ENCODE measurements at places on chromosomes 1 and 21. TPM values are rescaled to one million over a fixed set of nuclear protein-coding genes. Genes with fewer than 3 reads are reported as not detected.

DNA sequence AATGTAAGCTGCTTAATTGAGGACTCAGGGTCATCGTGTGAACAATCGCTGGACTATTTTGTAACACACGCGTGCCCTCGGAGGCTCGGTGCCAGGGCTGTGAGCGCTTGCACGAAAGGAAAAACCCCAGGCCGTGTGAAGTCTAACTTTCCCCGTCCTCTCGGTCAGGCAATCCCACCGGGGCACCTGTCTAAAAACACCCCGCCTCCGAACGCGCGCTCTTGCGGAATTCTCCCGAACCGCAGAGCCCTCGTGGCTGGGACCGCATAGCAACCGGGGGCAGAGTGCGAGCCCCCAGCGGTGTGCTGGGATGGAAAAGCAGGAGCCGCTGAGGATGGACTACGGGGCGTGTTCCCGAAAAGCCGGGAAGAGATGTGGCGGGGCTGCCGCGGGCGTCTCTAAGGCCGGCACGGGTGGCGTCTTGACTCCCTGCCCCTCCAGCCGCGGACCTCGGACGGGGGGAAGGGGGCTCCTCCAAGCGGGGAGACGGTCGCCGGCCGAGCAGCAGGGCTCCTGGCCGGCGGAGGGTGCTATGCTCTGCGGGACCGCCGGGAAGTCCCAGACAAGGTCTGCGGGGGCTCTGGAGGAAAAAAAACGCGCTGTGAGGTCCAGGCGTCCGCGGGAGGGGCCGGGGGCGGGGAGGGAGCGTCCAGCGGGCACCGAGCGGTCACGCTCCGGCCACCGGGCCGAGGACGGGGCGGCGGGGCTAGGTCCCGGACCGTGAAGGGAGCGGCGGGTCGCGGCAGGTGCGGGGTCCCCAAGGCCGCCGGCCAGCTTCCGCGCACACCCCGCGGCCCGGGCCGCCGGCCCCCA, 936 bp downstream of the ZBTB21 start:
- DNase-seq, result peak; percentile 28

GRCh38 chr1:244092293-244092963, 41.3 kb downstream of the ZBTB18 start:
- DNase-seq, result no peak

DNA sequence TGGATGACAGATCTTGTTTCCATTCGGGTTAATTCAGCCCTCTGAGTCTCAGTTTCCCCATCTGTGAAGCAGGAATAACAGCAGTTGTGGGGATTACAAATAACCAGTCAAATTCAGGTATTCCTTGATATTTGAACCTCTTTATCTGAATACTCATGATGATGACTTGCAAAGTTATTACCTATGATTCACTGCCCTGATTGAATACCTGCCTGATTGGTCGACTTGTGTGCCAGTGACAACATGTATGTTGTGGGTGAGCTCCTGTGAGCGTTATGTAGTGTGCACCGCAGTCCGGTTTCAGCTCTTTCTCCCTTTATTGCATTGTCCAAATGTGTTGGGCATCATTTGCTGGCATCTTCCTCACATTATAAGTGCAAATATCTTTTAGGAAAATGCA, 9.5 kb upstream of the TMEM61 start:
- DNase-seq, result no peak

DNA sequence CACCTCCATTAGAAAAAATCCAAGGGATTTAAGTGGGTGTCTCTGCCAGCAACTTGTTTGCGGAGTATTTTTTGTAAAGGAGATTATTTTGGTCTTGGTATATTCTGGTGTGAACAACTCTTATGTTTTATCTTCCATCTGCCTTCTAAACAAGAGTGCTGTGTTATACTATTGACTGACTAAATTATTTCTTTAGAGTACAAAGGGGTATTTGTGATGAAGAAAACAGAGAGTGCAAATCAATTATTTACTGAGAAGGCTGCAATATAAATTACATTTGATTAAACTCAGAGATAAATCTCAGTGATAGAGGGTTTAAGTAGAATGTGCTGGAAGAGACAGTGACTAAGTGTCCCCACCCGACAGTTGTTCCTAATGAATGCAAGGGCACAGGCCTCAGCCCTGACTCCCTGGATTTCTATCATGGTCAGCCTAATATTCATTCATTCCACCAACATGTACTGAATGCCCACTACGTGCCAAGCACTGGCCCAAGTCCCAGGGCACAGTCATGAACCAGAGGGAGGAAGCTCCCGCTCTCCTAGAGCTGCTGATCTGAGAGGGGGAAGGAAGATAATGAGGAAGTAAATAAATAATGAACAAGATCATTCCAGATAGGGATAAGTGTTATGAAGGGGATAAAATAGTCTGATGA, 196.9 kb upstream of the C8B start:
- no peak for DNase-seq

- no peak for DNase-seq
Observed at GRCh38 chr1:183778568-183779433, 26.1 kb upstream of the RGL1 start.

DNA sequence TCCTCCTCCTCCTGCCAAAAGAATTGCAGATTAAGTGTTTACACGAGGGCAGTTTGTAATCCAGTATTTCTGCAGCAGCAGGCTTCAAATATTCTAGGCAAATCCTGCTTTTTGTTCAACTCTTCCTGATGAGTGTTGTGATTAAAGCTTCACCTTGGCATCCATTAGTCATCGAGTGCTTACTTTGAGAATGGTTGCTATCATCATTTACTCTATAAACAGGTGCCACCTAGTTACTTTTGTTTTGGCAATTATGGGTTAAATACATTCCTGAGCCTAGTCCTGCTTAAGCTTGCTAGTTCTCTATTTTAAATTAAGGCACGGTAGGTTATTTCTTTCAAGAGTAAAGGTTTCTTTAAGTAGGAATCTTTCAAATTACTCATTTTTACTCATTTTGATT, 20.3 kb downstream of the PDC start:
- DNase-seq, result no peak

DNA sequence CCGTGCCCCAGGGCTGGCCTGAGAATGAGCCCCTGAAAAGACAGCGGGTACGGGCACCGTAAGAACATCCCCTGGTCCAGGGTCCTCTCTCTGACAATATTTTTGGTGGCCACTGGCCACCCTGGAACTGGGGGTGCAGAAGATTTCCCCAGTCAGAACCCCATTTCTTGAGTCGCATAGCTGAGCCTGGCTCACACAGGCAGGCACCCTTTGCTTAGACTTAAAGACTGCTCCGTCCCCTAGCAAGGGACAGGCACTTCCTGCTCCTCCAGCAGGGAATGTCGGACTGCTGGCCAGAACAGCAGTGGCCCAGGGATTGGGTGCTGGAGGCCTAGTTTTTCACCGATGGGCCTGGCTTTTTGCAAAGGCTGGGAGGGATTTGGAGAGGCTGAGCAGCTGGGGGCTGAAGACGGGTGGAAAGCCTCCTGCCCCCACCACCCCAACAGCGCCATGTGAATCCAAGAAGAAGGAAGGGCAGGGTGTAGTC, 4.3 kb downstream of the OLIG2 start:
- no peak for DNase-seq

DNA sequence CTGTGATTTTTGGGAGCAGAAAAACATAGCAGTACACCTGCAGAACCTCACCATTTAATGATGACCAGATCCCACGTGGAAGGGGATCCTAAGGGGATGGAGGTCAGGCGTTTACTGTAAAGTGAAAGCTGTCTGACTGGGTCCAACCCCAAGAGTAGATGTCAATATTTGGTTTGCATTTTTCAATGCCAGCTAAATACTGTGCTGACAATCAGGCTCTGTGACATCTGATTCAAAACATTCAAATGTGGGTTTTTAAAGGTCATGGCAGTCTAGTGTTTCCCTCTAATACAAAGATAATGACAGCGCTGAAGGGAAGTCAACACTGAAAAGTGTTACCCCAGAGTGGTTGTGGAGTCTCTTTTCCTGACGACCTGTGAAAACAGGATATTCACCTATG, 68.1 kb downstream of the SPAG17 start:
- DNase-seq, result no peak

- DNase-seq, result no peak
Observed at GRCh38 chr1:85550784-85551516, 29.6 kb upstream of the CCN1 start.

DNA sequence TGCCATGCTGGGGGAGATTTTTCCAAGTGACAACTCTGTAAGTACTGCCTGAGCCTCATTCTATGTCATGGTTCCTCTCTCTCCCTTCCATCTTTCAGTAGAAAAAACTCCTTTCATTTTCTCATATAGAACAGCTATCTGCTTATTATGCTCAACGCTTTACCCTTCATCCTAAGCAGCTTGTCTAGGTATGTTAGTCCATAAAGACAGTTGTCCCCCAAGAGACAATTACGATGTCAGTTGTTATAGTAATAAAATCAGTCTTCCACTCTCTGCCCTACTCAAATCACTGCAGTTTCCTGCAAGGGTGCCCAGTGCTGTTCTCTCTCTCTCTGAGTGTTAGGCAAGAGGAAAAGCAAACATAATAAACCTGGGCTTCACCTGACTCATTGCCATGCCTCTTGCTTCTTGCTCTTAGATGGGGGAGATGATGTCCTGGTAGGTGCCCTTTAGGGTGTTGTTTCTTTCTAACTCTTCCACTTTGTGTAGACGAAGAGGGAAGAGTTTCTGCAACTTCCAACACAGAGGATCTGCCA, 59.4 kb downstream of the PAPPA2 start:
- no peak for DNase-seq

GRCh38 chr1:85850238-85850637, 142.0 kb upstream of the ZNHIT6 start:
- no peak for DNase-seq

DNA sequence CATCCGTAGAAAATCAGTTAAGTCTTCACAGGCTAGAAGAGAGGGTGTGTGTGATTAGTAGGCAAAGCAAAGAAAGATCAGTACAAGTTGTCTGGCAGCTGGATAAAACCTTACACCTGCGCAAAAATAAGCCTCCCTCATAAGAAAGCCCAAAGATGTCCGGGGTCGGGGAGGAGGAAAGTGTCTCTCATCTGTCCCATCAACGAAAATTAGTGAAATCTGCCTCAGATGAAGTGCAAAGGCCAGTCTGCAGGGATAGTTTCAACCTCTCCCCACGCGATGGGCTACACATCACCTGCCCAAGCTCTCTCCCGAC, 333.9 kb downstream of the SRGAP2C start:
- DNase-seq, result no peak

DNA sequence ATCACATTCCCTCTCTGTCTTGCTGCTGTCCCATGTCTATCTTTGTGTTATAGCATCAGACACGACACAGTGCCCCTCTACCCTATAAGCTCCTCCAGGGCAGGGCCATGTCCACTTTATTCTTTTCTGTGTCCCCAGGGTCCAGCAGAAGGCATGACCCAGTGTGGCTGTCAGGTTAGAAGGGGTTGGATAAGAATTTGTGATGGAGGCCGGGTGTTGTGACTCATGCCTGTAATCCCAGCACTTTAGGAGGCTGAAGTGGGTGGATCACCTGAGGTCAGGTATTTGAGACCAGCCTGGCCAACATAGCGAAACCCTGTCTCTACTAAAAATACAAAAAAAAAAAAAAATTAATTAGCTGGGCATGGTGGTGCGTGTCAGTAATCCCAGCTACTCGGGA, 26.3 kb upstream of the RNF19B start:
- DNase-seq, result no peak

DNA sequence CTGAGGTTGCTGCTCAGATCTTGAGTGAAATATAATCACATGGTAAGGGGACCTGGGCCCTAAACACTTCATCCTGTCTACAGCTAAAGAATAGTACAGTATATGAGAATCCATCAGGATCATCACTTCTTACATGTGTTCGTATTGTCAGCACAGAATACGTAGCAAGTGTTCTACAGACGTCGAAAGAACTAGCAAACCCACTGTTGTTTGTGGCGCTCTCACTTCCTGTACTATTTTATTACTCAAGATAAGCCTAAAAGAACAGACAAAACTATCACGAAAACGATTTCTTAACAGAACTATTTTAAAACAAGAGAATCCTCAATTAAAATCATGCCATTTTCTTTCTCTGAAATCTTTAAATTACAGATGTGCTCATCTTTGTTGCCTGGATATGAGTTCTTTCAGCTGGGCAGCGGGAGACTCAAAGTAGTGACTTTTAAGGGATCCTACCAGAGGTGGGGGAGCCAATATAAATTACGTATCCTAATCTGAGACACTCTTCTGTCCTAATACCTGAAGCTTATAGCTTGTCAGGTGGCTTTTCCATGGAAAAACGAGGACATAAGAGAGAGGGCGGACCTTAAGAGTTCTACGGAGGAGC, 724 bp downstream of the ST7L start:
- peak; percentile 21 for DNase-seq

DNA sequence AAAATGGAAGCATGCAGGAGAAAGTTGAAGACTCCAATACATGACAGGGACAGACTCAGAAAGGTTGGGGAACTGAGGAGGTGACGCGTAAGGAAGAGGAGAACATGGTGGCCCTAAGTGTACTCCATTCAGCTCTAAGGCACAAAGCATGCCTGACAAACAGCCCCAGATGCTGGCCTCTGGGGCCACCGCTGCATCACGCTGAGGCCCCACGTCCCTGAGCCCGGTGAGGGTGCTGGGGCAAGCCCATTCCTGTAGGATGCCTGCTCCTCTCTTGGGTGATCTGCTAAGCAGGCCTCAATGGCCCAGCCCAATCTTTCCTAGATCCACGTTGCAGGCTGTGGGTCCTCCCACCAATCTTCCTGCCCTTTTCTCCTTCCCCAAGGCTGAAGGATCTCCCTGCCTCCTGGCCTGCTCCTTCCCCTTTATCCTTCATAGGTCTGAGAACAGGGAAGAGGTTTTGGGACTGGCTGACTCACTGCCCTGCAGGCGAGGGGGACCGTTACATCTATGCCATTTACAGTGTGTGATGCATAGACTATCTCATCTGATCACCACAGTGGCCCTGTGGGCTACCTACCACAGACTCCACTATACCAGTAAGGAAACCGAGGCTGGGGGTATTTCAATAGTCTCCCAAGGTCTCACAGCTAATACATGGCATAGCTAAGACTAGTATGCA, 16.8 kb upstream of the NID1 start:
- DNase-seq, result no peak

DNA sequence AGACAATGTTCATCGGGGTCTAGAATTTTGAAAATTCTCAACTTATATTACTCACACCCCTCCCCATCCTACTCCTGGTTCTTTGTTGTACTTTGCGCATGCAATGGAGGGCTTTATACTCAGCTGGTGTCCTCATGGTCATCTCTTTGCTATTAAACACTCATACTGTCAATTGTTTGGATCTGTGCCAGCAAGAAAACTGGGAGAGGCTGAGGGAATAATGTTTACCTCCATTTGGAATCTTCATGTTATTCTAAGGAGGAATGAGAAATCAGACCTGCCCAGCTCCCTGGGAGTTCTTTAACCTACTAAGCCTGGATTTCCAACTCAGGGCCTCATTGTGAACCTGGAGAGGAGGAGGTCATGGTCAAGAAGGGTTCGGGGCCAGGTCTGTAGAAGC, 143.9 kb upstream of the DNAH14 start:
- DNase-seq, result no peak

GRCh38 chr1:98333936-98334335, 327.6 kb upstream of the SNX7 start:
- DNase-seq, result no peak

The GNL2 gene
- total RNA-seq, result 70.7 TPM

The NR5A2 gene
- total RNA-seq, result 5.9 TPM

The ASTN1 gene
- 2.4 TPM for total RNA-seq

The LCE2A gene
- total RNA-seq, result 1.2 TPM

Data from skin of body (tissue), 3 donors.